SW 1271 (cell line): ENCODE measurements at places on chromosomes 3 and 15.

- no peak for DNase-seq
Observed at GRCh38 chr3:169215461-169216352, 447.8 kb downstream of the MECOM start.

DNA sequence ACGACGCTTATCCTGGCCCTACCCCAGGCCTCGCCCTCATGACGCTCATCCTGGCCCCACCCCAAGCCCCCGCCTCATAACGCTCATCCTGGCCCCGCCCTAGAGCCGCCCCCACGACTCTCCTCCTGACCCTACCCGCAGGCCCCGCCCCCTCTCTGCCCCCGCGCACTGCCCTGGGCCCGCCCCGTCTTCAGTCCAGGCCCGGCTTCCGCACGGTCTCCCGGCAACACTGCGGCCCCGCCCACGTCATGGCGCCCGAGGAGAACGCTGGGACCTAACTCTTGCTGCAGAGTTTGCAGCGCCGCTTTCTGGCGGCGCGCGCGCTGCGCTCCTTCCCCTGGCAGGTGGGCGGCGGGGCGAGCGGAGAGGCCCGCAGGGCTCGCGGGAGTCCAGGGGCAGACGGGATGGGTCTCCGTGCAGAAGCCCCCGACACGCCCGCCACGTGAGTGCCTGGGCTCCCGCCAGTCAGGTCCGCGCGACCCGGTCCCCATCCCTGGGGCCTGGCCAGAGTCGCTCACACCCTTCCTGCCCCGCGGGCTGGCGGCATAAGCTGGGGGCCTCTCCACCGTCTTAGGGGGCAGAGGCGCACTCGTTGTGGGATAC lies 52.5 kb upstream of the ROPN1B start:
- peak; percentile 96 for DNase-seq

DNA sequence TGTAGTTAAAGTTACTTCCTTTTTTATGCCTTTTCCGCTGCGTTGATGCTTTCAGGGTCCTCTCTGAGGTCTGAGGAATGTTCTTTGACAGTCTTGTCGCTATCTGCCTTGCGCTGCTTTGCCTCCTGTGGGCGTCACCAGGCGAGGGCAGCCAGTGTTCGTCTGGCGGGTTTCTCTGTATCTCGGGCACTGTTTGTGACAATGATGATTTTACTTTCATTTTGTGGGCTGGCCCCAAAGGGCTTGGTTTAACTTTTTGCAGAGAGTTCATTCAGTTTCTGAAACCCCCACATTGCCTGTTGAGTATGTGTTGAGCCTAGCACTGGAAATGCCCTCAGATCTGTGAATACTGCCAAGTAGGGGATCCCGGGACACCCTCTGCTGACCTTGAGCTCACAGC lies 24.6 kb upstream of the SACM1L start:
- DNase-seq: no peak

- no peak for DNase-seq
Observed at GRCh38 chr3:27208961-27209616, 160.1 kb downstream of the NEK10 start.

- DNase-seq: peak; percentile 10
Observed at GRCh38 chr3:113736548-113737089, 9.4 kb downstream of the NAA50 start.

DNA sequence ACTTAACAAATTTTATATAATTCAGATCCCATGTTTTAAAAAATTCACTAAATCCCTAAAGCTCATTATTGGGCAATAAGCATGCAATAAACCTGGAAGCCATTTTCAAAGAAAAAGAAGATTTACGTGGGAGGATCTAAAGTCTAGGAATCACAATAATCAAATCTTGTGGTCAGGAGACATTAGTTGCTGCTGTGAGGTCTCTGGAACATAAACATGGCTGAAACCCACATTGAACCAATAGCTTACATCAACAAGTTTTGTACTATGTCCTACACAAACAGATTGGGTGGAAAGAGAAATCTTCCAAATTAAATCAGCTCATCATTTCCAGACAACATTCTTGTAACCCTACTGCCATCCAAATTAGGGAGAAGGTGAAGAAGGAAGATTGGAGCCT lies 121.9 kb upstream of the EPHA3 start:
- no peak for DNase-seq

DNA sequence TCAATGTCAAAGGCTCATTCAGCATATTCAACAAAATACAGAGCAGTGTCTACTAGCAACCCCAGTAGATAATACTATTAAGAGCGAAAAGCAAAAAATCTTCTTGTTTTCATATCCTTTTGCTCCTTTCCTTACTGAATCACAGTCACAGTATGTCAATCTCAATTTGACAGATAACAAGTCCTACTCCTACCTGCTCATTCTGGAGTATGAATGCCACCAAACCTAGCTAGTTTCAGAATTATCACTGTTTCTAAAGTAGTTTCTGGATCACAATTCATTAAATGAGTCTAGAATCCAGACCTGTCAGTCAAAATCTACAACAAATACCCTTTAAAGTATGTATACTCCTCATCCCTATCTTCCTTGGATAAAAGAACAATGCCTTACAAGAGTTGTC lies 51.5 kb downstream of the MKRN2 start:
- DNase-seq: no peak

- DNase-seq: no peak
Observed at GRCh38 chr3:32303399-32303747, 64.9 kb downstream of the CMTM8 start.

DNA sequence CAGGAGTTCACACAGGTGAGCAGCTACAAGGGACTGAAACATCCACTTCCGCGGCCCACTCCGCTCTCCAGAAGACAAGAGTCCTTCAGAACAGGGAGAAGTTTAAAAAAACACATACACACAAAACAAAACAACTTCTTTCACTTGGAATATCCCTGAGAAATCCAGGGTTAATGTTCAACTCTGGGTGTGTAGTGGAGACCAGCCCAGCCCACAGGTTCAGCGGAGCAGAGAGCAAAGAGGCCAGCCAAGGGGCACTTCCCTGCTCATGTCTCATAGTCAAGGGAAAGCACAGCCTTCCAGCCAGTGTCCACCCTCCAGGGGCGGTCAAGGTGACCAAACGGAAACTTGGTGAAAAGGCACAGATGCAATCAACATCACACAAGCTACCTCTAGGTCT lies 41.6 kb downstream of the WNT5A start:
- no peak for DNase-seq

DNA sequence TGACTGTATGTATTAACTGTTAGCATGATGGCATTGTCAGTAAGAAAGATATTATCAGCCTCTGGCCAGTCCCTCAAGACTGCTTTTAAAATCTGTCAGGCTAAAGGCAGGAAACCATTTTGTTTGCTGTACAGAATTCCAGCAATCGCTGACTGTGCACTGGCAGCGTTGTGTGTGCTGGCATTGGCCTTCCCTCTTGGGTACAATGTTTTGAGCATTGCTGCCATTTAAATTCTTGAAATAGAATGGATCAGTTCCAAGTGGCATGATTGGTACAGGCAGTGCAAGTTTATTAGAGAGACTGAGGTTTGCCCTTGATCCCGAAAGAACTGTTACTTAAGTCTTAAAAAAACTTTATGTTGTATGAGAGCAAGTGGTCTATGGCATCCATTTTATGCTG lies 788.7 kb downstream of the OTOL1 start:
- DNase-seq: no peak

- peak; percentile 66 for DNase-seq
Observed at GRCh38 chr3:187403768-187404288, 35.6 kb downstream of the RTP4 start.

- DNase-seq: peak; percentile 22
Observed at GRCh38 chr3:138941259-138941885, 5.6 kb downstream of the FOXL2 start.

DNA sequence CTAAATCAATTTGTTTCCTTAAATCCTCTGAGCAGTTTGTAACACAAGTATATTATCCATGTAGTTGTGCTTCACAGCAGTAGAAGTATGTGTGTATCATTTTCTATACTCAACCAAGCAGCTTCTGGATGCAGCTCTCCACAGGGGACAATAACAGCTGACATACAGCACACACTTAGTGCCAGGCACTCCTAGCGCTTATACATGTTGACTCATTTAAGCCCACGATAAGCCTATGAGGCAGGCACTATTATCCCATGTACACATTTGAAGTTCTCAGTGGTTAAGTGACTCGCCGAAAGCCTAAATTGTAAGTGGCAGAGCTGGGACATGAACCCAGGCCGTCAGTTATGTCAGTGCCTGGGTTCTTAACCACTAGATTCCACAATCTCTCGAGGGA lies 20.3 kb upstream of the LPP start:
- DNase-seq: no peak

DNA sequence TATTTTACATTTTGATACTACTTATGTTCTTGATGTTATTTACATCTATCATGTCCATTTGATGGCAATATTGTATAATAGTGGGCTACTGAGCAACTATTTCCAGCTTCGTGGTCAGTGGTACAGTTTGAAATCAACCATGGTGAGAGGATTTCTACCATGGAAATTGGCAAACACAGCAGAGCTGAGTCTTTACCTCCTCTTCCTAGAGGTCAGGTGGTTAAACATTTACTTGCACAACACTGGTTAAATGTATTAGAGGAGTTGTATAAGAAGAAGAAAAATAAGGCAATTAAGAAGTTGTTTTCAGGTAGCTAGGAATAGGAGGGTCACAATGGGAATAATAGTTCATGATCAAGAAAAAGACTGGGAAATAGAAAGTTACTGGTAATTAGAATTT lies 7.2 kb upstream of the PPM1L start:
- DNase-seq: no peak

DNA sequence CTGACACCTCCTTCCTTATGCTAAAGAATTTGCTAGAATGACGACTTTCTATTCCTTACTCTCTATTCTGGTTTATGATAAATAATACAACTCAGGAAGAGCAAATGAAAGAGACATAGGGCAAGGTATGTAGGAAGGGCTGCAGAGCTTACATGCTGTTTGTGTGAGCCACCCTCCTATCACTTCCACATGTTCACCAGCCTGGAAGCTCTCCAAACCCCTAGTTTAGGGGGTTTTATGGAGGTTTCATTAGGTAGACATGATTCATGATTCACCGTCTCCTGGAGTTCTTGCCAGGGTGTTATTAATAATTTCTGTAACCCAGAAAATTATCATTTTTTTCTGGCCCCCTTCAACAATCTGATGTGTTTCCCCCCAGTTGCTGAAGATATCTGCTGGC lies 172.1 kb upstream of the COL8A1 start:
- DNase-seq: no peak

DNA sequence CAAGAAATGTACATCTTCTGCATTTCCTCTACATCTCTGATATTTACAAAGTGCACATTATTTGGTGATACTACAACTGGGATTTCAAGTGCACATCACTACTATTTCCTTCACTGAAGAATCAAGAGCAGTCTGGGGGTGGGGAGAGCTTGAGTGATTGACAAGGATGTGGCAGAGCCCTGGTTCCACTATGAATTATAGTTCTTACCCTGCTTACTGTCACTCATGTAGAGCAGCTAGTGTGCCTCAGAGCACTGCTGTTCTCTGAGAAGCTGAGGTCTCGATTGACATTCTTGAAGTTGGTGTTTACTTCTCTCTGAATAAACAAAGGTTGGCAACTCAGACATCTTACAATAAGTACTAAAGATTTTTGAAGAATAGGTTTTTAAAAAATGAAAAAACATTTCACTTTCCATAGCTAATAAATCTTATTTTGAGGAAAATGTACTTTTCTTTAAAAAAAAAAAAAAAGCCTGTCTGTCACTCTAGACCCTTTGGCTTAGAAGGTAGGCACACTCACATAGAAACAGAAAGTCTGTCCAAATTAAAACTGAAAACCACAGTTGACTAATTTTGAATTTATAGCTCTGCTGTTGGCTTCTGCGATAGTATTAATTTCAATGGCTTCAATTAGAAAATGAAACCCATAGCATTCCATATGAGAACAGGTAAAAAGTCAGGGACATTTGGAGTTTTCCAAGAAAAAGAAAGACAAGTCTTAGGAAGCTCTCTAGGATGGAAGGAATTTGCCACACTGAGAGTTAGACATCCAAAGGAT lies 5.6 kb downstream of the GREM1 start:
- DNase-seq: no peak

GRCh38 chr3:87298111-87298718 lies 21.8 kb upstream of the POU1F1 start:
- no peak for DNase-seq

GRCh38 chr15:96670389-96670788 lies 339.9 kb downstream of the NR2F2 start:
- no peak for DNase-seq

DNA sequence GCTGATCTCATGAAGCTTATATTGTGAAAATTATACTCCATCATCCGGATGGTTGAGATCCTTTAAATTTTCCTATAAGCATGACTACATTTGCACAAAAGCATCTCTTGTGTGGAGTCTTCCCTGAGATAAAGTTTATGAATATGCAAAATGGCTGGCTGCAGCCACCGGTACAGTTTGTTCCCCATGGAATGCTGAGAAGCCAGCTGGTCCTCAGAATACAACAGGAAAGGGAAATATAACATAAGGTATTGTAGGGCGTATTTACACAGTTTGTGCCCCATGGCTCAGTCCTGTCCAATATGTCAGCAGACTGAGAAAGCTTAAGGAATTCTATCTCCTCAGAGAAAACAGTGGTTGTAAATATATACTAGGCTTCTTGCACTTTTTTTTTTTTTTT lies 468.6 kb downstream of the CNTN6 start:
- no peak for DNase-seq

DNA sequence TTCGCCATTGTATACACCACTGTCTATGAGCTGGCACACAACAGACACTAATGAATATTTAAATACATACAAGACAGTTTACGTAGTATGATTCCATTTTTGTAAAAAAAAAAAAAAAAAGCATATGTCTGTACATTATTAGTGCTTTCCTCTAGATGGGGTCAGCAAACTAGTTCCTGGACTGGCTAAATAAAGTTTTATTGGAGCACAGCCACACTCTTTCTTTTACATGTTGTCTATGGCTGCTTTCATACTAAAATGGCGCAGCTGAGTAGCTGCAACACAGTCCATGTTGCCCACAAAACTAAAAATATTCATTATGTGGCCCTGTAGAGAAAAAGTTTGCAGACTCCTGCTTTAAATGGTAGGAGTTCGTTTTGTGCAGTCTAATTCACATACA lies 70.7 kb upstream of the FRMD4B start:
- DNase-seq: no peak

- no peak for DNase-seq
Observed at GRCh38 chr3:192861972-192862371, 55.7 kb downstream of the MB21D2 start.

DNA sequence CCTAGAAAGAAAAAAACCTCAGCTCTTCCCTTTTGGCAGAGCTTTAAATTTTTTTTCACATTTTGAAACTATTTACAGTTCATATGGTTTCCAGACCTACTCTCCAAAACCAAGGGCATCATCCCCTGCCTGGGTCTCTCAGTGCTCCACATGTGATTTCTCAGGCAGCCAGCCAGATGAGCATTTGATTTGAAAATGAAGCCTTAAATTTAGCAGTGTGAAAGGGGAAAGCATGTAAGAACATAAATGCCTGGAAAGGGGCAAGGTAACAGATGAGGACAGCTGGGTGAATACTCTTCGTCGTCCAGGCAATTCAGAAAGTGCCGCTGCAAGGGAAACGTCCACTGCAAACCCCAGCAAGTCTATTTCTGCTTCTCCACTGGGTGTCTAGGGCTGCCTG lies 94.8 kb downstream of the ATP8B4 start:
- DNase-seq: no peak
